Mesenteric fat pad (tissue), 1 donor: ENCODE measurements at places on chromosomes 12 and 14. TPM values are rescaled to one million over a fixed set of nuclear protein-coding genes. Genes with fewer than 3 reads are reported as not detected.

GRCh38 chr12:89472508-89472907 lies 52.1 kb downstream of the GALNT4 start:
- no peak for DNase-seq

GRCh38 chr14:99125113-99125512 lies 146.9 kb downstream of the BCL11B start:
- peak; percentile 73 for DNase-seq

GRCh38 chr12:1844223-1844622 lies 23.9 kb downstream of the LRTM2 start:
- DNase-seq, result peak; percentile 62

- no peak for DNase-seq
Observed at GRCh38 chr14:33280646-33281045, 342.0 kb downstream of the NPAS3 start.

DNA sequence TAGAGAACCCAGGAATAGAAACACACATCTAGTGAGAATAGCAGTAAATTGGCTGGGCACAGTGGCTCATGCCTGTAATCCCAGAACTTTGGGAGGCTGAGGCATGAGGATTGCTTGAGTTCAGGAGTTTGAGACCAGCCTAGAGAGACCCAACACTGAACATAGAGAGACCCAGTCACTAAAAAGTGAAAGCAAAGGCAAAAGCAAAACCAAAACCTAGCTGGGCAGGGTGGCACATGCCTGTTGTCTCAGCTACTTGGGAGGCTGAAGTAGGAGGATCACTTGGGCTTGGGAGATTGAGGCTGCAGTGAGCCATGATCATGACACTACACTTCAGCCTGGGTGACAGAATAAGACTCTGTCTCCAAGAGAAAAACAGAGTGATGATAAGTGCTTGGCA lies 37.5 kb upstream of the MIS18BP1 start:
- DNase-seq, result no peak

DNA sequence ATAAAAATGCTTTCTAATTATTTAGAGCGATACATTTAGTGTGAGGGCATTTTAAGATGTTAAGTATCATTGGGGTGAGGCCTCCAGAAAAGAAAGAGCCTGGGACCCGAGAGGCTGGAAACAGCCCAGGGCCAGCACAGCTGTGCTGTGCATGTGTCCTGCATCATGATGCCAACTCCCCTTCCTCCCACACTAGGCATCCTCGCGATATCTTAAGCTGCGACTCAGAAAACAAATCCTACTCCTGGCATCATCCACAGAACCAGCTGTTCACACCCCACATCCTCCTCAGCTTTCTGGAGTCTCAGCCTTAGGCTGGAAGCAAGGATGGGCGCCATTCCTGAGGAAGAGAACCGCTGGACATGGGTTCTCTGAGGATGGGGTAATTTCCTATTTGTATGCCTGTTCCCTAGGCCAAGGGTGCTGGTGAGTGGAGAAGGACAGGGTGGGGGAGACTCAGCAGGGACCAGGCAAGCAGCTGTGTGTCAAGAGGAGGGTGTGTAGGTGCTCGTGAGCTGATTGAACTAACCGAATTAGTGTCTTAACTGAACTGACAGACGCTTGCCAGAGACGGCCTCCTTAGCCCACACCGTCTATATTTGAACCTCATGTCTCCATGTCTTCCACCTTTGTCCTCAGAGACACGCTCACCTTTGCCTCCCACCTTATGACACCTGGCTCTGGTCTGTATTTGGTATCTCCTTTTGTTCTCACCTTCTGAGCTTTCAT lies 15.6 kb upstream of the MCRS1 start:
- DNase-seq, result peak; percentile 78

GRCh38 chr12:123843912-123844748 lies 82.0 kb downstream of the DNAH10 start:
- DNase-seq, result no peak

Gene HOXC4
- total RNA-seq, result 2.2 TPM

Gene SYT10
- total RNA-seq, result not detected

Gene EEF1AKMT3
- 7.2 TPM for total RNA-seq

Gene IAPP
- not detected for total RNA-seq
